ENCODE measurements at places on chromosomes 5 and 9. TPM values are rescaled to one million over a fixed set of nuclear protein-coding genes. Genes with fewer than 3 reads are reported as not detected.

The LCN15 gene
- not detected for total RNA-seq

The SPATA31D4 gene
- total RNA-seq: not detected

- no peak for DNase-seq
Measured at GRCh38 chr5:58767104-58767503, 184.2 kb downstream of the RAB3C start.

DNA sequence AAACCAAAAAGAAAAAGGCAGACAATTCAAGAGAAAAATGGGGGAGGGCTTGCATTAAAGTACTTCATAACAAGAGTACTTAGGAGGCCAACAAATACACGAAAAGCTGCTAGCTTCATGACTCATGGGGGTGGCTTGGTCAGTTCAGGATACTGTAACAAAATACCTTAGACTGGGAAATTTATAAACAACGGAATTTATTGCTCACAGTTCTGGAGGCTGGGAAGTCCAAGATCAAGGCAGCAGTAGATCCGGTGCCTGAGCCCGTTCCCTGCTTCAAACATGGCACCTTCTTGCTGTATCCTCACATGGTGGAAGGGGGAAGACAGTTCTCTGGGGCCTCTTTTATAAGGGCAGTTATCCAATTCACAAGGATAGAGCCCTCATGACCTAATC, 111.4 kb downstream of the C9orf50 start:
- peak; percentile 98 for DNase-seq

The SLC6A18 gene
- total RNA-seq: not detected

DNA sequence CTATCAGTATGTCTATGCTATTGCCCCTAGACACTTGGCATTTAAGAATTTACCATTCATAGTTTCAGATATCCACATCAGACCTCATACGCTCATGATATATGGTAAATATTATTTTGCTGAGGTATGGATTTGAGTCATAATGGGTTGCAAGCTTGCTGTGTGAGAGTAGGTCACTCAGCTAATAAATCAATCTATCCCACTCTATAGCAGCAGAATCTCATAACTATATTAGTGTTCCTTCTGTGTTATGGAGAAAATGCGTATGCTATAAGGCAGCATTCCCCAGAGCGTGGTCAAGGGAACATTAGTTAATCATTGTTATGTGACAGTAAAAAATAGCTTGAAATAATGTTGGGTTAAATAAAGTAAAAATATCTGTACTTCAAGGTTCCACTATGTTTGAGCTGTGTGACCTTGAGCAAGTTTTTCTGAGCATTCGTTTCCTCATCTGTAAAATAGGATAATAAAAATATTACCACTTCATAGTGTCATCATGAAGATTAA, 7.7 kb downstream of the TRIM32 start:
- DNase-seq: no peak

DNA sequence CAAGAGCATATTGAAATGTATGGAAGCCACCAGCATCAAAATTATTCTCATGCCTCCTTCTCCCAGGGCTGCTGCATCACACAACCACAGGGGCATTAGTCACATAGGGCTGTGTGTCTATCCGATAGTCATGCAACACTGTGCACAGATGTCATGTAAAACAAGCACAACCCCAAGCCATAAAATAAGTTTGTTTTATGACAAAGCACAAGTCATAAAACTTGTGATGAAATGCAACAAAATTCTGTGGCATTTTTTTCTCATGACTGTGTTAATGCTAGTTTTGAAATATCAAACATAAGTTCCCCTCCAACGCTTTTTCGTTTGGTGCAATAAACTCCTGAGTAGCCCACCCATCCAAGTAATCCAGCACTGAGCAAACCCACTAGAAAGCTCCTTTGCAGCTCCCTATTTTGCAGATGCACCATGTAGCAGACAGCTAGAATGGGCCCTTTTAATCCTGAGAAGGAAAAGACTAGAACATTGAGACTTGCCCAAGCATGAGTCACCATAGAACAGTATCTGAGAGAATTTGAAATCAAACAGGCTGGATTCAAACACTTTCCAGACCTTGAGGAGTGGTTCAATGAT, 93.3 kb upstream of the ZNF366 start:
- DNase-seq: peak; percentile 93

DNA sequence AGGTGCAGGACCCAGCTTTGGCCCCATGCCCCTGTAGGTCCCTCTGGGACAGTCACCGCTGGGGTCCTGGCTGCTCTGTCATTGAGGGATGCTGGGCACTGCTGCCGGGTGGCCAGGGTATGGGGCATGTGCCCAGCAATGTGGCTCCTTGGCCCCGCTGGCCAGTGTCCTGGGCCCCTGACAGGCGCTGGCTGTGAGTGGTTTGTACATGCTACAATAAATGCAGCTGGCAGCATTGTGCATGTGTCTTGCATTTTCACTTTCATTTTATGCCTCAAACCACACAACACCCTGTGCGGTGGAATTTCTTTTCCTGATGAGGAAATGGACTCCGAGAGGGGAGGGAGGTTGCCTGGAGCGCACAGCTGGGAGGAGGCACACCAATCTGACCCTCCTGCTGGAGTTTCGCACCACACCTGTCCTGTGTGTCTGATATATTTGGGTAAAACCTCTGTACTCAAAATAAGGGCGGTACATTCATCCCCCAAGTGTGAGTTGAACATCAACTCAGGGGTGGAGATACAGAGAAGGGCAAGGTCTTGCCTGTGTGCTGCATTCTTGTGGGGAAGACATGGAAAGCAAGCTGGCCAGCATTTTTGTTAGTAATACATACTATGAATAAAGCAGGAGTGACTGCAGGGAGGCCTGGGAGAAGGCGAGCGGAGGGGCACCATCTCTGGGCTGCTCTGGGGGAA, 11.7 kb downstream of the TSPAN17 start:
- DNase-seq: peak; percentile 46

The SCGB3A2 gene
- total RNA-seq: not detected

GRCh38 chr9:98092613-98092931, 26.4 kb downstream of the TRIM14 start:
- no peak for DNase-seq

The HNRNPA0 gene
- 5.8 TPM for total RNA-seq

The SHOC1 gene
- 0.02 TPM for total RNA-seq

The COL15A1 gene
- 2.9 TPM for total RNA-seq

DNA sequence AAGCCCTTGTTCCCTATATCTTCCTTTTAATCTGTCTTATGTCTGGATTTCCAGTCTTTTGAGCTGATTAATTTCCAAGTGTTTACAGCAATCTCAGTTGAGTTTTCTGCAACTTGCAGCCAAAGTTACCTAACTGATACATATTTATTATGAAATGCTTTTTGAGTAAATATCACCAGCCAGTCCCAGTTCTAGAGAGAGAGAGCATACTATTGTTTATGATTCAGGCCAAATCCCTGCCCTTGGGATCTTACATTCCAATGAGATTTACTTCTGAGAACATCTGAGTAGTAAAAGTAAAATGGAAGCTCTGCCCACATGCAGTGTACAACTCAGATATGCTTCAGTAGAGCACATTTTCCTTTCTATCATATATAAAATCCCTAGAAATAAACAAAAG, 661.7 kb downstream of the KCTD16 start:
- DNase-seq: no peak

- no peak for DNase-seq
Measured at GRCh38 chr5:135452321-135453030, at the start of gene TIFAB. Gene TIFAB (minus strand): TSS chr5:135452351. CDS start chr5:135449939, 2,412 bp downstream.

DNA sequence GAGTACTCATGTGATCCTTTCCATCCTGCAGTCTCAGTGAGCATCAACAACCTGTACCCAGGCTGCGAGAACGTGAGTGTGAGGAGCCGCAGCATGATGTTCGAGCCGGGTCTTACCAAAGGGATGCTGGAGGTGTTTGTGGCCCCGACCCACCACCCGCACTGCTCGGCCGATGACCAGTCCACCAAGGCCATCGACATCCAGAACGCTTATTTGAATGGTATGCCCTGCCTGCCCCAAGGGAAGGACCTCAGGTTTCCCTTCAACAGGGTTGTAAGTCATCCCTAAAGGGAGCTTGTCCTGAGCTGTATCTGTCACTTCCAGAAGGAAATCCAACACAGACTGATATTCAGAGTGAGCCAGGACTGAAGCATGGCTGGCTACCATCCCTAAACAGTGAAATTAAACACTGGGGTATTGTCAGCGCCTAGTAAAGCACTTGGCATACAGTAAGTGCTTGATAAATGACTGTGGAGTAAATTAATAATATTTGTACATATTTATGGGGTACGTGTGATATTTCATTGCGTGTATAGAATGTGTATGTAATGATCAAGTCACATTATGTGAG, 39.3 kb upstream of the CTSL start:
- DNase-seq: no peak

DNA sequence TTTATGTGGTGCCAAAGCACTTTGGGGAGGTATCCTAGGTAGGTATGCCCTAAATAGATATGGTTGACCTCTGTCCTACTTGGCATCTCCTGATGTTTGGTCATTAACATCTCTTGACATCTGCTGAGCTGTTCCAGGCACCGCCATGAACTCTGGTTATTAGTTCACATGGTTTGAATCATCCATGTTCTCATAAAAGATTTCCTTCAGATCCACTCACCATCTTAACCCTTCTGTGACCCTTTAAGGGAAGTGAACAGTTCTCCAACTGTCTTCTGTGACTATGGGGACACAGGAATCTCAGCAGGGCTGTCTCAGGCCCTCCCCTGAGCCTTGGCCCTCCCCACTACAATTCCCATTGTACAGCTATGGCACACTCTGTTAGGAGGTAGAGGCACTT, 167.7 kb downstream of the CDH6 start:
- peak; percentile 97 for DNase-seq

The DYNC2I2 gene
- total RNA-seq: 137 TPM

DNA sequence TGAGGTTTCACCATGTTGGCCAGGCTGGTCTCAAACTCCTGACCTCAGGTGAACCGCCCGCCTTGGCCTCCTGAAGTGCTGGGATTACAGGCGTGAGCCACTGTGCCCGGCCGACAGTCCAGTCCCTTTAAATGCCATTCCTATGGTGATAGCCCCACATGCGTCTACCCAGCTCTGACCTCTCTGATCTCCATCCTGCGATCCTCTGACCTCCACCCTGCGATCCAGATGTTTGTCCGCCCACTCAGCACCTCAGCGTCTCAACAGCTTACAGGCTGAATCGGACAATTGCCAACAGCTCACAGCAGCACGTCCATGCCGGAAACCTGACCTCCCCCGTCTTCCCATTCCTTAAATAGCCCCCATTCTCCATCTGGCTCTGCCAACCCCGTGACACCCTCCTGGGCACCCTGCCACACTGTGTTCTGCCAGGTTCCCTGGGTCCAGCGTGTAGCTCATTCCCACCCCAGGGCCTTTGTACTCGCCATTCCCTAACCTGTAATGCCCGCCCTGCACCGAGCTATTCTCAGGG, 44.0 kb upstream of the RNU6ATAC start:
- no peak for DNase-seq

The SLC6A3 gene
- not detected for total RNA-seq

DNA sequence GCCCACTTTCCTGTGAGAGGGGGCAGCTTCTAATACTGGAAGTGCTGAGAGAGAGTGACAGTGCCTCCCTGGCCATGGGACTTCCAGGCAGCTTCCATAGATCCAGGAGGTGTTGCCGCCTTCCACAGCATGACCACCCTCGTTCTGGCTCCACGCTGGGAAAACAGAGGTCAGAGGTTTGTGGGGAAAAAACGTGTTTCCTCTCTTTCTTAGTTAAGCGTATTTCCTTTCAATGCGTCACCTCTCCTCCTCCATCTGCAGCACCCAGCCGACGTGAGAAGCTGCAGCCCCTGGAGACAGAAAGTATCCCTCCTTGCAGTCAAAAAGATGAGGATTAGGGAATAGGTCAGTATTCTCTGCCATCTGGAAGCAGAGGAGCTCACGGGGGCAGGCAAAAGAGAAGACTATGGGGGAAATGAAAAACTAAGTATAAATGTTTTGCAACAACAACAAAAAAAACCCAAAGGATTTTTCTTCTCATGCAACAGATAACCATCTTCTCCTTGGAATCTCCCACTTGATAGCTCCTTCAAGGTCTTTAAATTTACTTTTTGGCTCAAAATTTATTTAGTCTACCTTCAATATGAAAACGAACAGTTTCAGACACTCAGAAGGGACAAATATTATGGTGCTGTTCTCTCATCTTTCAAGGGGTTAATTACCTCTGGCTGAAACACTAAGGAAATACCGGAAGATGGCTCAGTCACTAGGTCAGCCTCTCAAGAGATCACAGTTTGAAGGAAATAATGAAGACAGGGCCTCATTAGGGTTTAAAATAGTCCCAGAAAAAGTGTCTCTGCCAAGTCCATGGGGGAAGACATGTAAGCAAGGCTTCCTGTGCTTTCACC, 38.0 kb downstream of the MTMR12 start:
- no peak for DNase-seq

The SAXO1 gene
- total RNA-seq: 0.10 TPM

The PRDM9 gene
- total RNA-seq: not detected

GRCh38 chr5:170077526-170077925, 28.2 kb upstream of the FOXI1 start:
- DNase-seq: no peak

DNA sequence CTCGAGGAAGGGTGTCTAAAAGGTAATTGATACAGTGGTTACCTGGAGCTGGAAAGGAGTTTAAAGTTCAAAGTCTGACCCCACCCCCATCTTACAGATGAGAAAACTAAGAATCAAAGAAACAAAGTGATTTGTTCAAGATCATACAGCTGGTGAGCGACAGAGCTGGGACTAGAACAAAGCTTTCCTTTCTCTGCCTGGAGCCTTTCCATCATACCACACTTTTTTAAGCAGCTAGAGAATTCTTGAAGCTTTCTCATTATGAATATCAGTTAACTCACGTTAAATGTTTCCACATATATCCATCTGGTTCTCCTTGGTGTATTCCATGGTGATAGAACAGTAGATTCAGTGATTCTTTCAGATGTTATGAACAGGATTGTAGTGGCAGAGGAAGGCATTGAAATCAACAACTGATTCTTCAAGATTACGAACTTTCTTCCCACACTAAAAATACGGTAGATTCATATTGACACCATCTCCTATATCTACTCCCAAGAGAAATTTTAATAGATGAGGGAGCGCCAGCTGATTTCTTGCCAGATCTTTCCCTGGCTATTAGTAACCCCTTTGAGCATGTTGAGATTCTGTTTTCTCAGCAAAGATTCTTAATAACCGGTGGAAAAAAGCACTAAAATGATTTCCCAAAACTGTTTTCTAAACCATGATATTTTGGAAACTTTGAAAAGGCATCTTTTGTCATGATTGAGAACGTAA, 233.7 kb downstream of the ADAMTSL1 start:
- DNase-seq: no peak

The GPX8 gene
- 155 TPM for total RNA-seq

GRCh38 chr5:179839328-179840256, 18.9 kb downstream of the SQSTM1 start:
- DNase-seq: no peak

DNA sequence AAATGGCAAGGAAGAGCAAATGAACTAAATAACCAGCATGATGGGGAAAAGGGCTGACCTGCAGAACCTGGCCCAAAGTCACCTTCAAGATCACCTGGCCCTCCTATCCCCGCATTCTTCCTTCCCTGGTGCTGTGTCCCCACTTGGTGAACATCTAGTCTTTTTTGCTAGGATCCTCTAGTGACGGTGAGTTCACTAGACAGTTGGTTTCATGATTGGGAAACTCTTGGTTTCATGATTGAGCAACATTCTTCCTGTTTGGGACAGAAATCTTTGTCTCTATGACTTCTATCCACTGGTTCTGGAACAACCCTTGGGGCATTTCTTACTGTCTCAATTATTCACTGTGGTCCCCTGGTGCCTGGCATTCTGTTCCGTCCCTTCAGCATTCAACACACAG, 50.2 kb upstream of the DAB2IP start:
- peak; percentile 52 for DNase-seq

The ZNF454 gene
- 0.54 TPM for total RNA-seq

GRCh38 chr5:151214614-151215545, 9.0 kb downstream of the CCDC69 start:
- no peak for DNase-seq

The OSMR gene
- total RNA-seq: 21.3 TPM

- no peak for DNase-seq
Measured at GRCh38 chr9:136923881-136924280, 20.7 kb downstream of the FBXW5 start.

The NPR3 gene
- total RNA-seq: 0.52 TPM

All from M059J (cell line).